ENCODE measurements at places on chromosomes 12 and 14.

GRCh38 chr14:101775826-101776225, 14.3 kb downstream of the PPP2R5C start:
- no peak for DNase-seq

- no peak for DNase-seq
Measured at GRCh38 chr12:22657538-22657937, 32.6 kb downstream of the ETNK1 start.

DNA sequence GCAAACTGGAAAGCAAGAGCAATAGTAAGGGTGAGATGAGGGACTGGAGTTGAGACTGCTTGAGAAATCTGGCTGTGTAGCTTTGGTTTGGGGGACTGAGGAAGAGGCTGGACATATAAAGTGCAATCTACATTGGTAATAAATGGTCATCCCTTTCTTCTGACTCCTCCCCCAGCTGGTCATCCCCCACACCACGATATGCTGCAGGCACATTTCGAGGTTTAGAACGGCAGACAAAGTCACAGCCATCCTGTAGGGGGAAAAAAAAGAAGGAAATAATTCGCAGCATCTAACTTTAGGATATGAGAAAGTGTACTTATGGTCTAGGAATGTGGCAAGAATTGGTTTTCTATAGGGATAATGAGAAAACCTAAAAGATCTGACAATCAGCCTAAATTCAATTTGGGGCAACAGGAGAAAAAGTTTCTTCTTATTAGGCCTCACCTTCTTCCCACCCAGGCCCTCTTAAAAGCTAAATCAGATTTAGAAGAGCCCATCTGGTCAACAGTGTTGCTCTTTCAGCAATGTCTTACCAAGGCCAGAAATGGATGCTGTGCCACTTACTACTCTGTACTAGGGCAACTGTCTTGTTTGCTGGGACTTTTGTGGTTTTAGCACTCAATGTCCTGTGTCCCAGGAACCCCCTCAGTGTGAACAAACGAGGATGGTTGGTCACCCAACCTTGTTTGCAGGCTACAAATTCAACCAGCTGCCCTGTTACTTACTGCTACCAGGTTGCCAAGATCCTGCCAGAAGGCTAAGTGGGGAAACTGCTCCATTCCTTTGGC, 7.6 kb downstream of the M6PR start:
- no peak for DNase-seq

GRCh38 chr12:72264548-72265175, 7.5 kb upstream of the TRHDE start:
- DNase-seq: no peak
